ENCODE measurements at places on chromosomes 2 and 18.

DNA sequence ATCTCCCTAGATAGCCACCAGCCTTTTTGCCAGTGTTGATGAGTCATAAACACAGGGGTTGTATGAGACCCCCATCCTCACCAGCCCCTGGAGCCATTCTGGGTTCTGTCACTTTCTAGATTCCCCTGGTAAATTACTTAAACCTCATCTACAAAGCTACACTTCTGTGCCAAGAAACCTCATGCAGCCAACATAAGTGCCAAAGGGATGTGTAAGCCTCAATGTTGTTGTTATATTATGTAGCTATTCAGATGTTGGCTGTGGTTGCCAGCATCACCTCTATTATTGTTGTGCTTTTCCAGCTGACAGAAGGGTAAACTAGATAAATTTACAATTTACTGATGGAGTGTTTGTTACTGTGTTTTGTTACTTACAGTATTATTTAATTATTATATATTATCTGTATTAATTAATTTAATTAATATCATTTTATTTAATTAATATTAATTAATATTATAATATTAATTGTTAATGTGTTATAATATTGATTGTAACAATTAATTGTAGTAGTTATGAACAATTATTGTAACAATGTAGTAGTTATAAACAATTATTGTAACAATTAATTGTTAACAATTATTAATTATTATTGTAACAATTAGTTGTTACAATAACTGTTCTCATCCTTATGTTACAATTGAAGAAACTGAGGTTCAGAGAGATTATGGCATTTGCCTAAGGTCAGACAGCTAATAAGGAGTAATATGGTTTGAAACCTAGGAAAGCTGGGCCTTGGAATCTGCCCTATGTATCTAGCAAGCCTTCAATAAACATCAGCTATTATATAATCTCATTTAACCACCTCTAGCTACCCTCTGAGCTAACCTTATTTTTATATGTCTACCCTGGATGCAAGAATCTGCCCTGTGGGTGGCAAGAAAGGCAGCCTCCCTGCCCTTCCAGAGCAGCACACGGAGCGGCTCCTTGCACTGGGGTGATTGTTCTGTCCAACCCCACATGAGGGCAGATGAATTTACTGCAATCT is 36.1 kb downstream of the PSTPIP2 start:
- DNase-seq = no peak

GRCh38 chr2:53751728-53752127 is 15.9 kb upstream of the CHAC2 start:
- no peak for DNase-seq

DNA sequence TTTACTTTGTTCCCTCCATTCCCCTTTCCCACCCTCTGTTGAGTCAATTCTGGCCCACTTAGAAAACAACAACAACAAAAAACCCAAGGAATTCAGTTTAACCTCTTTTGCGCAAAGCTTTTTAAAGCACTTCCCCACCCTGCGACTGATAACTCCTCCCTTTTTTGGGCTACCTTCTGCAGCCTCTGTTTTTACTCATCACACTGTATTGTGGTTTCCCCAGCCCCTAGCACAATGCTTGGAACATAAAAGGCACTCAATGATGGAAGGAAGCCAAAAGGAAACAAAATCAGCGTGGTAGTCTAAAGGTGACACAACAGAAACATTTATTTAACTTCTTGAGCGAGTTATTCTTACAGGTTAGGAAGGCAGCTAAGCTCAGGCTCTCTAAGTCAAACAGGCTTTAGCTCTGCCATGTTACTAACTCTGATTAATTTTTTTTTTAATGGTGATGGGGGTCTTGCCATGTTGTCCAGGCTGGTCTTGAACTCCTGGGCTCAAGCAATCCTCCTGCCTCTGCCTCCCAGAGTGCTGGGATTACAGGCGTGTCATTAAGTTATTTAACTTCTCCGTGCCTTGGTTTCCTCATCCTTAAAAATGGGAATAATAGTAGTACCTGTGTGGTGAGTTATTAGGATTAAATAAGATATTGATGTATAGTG is 1.3 kb downstream of the CEP68 start:
- peak; percentile 23 for DNase-seq

GRCh38 chr18:25077038-25077943 is 274.7 kb downstream of the ZNF521 start:
- DNase-seq = no peak

GRCh38 chr2:19238440-19239060 is 119.9 kb downstream of the OSR1 start:
- no peak for DNase-seq

GRCh38 chr18:54161267-54161666 is 63.2 kb downstream of the MBD2 start:
- no peak for DNase-seq

GRCh38 chr2:19607931-19608771 is 249.7 kb upstream of the OSR1 start:
- DNase-seq = no peak

DNA sequence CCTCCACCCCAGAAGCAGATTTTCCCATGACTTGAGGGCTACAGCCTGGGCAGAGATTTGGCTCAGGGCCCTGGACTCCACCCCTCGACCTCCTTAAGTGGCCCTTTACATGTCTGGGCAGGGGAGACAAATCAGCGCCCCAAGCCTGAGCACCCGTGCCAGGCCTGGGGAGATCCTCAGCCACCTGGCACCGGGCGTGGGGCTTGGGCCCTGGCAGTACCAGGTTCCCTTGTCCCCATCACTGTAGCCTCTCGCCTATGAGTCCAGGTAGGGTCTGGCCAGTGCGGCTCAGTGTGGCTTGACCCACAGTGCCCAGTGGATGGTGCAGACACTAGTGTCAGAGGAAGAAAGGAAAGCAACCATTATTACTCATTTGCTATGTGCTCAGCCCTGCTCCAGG is 22.0 kb upstream of the DNMT3A start:
- DNase-seq = no peak

DNA sequence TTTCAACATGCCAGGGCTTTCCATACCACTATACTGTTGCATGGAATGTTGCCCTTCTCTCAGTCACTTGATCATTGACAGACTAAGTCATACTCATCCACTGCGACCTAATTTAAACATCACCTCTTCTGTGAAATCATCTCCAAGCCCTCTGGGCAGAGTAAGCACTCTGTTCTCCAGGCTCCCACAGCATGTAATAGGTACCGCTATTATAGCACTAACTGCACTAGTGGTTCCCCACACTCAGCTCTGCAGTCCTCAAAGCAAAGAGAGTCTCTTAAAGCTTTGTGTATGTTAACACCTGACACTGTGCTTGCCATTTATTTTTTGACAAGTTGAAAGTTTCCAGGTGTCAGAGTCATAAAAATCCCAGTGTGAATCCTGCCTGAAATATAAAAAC is 947.2 kb downstream of the ERBB4 start:
- DNase-seq = no peak

- DNase-seq = no peak
Measured at GRCh38 chr2:14199040-14199439, 433.5 kb upstream of the LRATD1 start.

- DNase-seq = no peak
Measured at GRCh38 chr18:74139411-74139810, 8.2 kb downstream of the FBXO15 start.

GRCh38 chr2:178397002-178397605 is 53.9 kb downstream of the PRKRA start:
- DNase-seq = no peak

DNA sequence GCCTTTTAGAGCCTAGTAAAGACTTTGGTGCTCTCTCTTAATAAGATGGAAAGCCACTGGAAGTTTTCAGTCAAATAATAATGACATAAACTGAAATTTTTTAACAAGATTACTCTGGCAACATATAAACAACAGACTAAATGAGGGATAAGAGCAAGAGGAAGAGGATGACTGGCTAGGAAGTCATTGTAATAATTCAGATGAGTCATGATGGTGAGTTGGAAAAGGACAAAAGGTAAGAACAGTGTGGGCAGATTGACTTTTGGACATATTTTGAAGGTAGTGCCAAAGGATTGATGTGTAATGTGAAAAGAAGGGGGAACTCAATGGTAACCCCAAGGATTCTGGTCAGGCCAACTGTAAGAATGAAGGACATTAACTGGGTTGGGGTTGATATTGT is 310.3 kb downstream of the NOL4 start:
- DNase-seq = no peak

DNA sequence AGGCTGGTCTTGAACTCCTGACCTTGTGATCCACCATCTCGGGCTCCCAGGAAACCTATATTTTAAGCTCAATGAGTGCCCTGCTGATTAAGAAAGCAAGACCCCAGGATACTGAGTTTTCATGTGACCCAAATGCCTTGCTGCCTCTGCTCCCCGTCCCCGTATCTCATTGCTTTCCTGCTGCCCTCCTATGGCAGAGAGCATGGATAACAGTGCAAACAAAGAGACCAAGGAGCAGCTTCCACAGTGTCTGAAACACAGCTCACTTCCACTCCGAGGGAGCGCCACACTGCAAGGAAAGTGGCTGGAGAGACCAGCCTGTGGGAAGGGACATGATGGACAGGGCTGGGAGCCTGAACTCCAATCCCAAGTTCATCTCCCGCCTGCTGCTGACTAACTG is 246.8 kb downstream of the TMEM182 start:
- DNase-seq = no peak

DNA sequence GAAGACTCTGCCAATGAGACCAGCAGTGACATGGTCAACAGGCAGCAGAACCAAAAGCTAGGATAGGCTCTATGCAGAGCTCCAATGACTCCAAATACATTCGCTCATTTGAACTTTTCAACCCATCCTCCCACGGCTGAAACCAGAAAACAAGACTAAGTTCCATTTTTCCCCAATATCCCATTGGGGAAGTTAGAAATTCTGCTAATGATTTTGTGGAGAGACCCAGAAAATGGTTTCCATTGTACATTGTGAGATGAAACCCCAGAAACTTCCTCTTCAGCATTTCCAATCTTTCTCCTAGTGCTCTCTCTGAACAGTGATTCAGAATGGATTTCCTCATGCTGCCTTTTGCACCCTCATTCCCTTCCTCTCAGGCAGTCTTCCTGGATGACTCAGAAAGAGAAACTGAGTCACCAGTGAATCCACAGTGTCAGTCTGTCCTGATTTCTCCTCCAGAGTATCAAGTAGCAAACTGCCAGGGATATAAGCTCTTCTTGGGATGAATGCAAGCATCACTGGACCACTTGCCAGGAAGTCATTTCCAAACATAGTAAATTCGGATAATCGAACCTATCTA is 467.7 kb upstream of the ID2 start:
- DNase-seq = no peak

- no peak for DNase-seq
Measured at GRCh38 chr2:189312643-189313042, 128.6 kb upstream of the WDR75 start.

GRCh38 chr2:113137827-113138226 is 10.4 kb downstream of the IL1RN start:
- DNase-seq = no peak

DNA sequence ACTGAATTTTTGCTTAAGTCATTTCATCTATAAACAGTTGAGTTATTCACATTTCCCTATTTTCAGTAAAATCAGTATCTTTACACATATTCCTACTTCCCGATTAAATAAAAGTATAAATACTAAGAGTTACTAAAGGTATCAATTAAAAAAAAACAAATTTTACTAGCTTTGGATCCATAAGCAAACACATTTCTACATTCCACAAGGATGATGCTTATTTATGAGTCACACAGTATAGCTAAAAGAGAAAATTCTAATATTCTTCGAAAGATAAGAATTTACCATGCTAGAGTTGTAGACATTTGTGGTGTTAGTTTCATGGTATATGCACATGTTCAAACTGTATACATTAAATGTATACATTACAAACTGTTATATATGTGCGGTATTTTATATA is 23.7 kb downstream of the PGAP1 start:
- DNase-seq = no peak

DNA sequence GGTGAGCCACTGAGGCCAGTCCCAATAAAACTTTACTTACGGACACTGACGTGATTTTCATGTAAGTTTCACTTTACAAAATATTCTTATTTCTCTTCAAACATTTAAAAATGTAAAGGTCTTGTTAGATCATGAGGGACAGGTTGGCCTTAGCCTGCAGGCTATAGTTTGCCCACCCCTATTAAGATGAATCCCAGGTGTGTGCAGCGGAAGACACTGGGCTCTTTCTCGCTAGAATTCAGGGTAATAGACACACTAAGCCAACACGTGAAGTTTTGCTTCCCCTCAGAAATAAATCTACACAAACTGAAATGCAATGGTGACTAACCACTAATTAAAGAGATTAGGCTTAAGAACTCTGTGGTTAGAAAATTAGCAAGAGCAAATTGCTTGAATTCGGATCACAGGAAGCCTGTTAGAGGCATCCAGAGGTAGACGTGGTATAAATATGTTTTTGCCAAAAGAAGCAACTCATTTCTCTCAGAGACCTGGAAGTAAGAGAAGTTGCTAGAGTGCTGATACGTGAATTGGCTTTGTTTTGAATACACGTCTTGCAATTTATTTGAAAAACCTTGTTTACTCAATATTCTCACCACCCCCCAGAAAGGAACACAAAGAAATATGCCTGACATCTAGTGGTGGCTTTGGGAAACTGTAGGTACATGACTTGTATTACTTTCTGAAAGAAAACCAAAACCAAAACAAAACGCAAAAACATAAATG is 151.6 kb downstream of the DTNB start:
- DNase-seq = peak; percentile 30

- DNase-seq = no peak
Measured at GRCh38 chr18:55858661-55859515, 270.9 kb upstream of the TCF4 start.

DNA sequence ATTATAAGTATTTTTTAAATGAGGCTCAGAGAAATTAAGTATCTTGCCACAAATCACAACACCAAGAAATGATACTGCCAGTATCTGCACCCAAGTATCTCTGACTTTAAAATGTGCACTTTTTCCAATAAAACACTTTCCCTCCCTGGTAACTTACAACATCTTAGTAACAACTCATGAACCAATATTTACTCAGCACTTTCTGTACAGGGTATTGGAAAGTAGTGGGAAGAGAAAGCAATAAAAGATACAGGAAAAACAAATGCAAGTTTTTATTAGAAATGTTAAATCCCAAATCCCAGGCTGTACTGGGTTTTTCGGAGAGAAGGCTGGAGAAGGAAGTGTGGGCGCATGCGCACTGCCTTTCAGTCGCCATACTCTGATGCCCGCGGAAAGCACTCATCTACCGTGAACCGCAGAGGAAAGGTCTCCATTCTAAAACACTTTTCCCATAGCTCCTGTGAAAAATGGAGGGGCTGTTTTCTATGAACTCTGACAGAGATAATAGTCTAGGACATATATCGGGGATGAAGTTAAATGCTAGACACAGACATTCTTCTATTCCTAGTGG is 52.1 kb downstream of the L3MBTL4 start:
- DNase-seq = no peak

DNA sequence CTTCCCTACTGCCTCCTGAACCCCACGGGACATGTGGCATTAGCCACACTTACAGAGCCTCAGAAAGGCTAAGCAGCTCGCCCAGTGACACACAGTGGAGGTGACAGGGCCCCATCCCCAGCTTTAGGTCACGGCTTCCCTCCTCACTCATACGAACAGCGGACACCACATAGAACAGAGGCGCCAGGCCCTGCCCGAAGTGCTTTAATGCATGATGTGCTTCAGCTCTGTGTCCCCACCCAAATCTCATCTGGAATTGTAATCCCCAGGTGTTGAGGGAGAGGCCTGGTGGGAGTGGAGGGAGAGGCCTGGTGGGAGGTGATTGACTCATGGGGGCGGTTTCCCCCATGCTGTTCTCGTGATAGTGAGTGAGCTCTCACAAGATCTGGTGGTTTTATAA is 135.3 kb downstream of the PTGR3 start:
- DNase-seq = no peak

GRCh38 chr2:198720266-198720665 is 737.5 kb downstream of the SATB2 start:
- no peak for DNase-seq
